ENCODE measurements at places on chromosomes 12 and 14. TPM values are rescaled to one million over a fixed set of nuclear protein-coding genes. Genes with fewer than 3 reads are reported as not detected.

DNA sequence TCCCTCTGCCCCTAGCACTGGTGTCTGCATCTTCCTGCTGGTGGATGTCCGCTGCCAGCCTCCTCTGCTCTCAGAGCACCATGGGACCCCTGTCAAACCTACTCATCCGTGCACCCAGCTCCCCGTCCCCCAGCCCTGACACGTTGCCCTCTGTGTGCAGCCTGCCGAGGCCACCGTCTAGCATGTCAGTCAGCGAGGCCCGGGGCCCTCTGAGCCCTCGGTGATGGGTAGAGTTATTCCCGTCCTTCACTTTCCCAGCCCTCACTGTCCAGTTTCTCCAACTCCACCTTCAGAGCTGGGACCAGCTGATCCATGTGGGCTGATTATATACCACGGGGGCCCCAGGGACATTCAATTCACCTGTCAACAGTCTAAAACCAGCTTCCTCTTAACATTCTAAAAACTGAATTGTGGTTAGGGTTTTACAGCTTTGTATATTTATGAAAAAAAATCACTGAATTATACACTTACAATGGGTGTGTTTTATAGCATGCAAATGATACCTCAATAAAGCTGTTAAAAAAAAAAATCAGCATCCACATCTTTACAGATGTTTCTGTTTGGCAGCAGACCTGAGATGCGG is 61.3 kb downstream of the CCDC88C start:
- H3K4me1 ChIP-seq = peaks cover 3% of the 10 kb centered on the region
- no peak overlapping the region for H3K27ac ChIP-seq
- no peaks in the 10 kb centered on the region for H3K27me3 ChIP-seq
- DNase-seq = no peak
- H3K4me3 ChIP-seq = no peak overlapping the region

DNA sequence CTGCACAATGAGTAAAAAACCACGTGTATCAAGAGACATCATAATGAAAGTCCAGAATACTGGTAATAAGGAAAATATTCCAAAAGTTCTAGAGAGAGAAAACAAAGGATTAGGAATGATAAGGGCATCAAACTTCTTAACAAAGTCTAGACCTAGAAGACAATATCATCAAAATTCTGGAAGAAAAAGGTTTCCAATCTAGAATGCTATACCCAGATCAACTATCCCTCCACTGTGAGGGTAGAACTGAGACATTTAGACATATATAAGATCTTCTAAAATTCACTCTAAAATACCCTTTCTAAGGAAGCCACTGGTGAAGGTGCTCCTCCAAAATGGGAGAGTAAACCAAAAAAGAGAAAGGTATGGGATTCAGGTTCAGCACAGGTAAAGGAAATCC is 2.9 kb downstream of the C1RL start:
- no peak overlapping the region for H3K27ac ChIP-seq
- H3K4me3 ChIP-seq = no peak overlapping the region
- DNase-seq = no peak
- no peaks in the 10 kb centered on the region for H3K36me3 ChIP-seq
- H3K4me1 ChIP-seq = peaks cover 18% of the 10 kb centered on the region

DNA sequence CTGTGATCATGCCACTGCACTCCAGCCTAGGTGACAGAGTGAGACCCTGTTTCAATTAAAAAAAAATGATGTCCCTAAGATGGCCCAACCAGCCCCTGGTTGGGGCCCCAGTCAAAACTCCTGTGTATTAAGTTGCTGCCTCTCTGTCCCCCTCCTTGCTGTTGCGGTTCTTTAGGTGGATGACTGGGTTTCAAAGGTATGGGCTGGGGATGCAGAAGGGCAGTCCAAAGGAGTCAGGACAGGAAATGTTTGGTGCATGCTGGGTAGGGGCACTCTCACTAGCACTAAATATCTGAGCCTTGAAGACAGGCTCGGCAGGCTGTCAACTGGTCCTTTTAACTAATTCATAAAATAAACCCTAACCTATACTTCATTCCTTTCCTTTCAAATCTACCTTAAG is 12.0 kb upstream of the PIP4K2C start:
- no peak overlapping the region for H3K27ac ChIP-seq
- no peaks in the 10 kb centered on the region for H3K4me1 ChIP-seq
- no peaks in the 10 kb centered on the region for H3K27me3 ChIP-seq
- H3K36me3 ChIP-seq = no peaks in the 10 kb centered on the region
- no peak for DNase-seq

GRCh38 chr12:114400361-114400811 is 5.6 kb downstream of the TBX5 start:
- no peak overlapping the region for H3K27ac ChIP-seq
- no peak overlapping the region for H3K4me3 ChIP-seq
- no peak for DNase-seq
- no peaks in the 10 kb centered on the region for H3K27me3 ChIP-seq

DNA sequence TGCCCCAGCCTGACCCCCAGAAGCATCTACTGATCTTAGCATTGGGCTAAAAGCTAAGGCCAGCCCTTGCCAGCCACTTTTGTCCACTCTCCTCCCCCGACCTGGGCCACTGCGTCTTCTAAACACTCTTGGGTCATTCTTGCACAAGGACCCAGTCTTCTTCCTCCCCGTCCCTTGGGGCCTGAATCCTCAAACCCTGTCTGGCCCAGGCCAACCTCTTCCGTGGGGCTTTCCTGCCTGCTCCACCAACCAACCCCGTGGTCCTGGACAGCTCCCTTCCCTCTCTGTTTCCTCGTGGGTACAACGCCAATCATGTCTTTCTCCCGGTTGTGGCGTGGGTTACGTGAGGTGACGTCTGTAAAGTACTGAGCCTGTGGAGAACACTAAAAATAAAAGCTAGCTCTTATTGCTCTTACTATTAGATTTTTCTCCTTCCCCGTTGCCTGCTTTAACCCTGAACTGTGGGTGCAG is 21.5 kb downstream of the FAM222A start:
- H3K4me1 ChIP-seq = peaks cover 2% of the 10 kb centered on the region
- H3K36me3 ChIP-seq = no peaks in the 10 kb centered on the region
- no peaks in the 10 kb centered on the region for H3K27me3 ChIP-seq
- no peak for DNase-seq

GRCh38 chr12:31324845-31325523 is 966 bp downstream of the SINHCAF start:
- no peaks in the 10 kb centered on the region for H3K27me3 ChIP-seq
- peaks cover 4% of the 10 kb centered on the region for H3K4me1 ChIP-seq
- peak overlapping the region; percentile 79 for H3K4me3 ChIP-seq
- H3K36me3 ChIP-seq = no peaks in the 10 kb centered on the region
- peak overlapping the region; percentile 67 for H3K27ac ChIP-seq
- peak; percentile 78 for DNase-seq

DNA sequence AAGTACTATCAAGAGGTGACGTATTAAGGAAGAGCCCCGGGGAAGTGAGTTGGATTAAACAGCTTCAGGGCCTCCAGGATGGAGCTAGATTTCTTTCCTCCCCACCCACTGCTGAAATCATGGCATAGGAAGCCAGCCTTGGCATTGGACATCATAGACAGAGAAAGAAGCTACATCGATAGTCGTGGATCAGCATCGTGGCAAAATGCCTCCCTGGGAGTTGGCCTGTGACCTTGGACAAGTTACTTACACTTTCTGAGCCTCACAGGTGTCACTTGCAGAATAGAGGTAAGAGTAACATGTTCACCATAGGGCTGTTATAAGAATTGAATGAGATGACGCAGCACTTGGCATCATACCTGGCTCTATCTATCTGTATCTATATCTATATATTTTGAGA is 5.9 kb downstream of the ANKRD33 start:
- H3K4me1 ChIP-seq = no peaks in the 10 kb centered on the region
- no peaks in the 10 kb centered on the region for H3K36me3 ChIP-seq
- no peaks in the 10 kb centered on the region for H3K27me3 ChIP-seq

DNA sequence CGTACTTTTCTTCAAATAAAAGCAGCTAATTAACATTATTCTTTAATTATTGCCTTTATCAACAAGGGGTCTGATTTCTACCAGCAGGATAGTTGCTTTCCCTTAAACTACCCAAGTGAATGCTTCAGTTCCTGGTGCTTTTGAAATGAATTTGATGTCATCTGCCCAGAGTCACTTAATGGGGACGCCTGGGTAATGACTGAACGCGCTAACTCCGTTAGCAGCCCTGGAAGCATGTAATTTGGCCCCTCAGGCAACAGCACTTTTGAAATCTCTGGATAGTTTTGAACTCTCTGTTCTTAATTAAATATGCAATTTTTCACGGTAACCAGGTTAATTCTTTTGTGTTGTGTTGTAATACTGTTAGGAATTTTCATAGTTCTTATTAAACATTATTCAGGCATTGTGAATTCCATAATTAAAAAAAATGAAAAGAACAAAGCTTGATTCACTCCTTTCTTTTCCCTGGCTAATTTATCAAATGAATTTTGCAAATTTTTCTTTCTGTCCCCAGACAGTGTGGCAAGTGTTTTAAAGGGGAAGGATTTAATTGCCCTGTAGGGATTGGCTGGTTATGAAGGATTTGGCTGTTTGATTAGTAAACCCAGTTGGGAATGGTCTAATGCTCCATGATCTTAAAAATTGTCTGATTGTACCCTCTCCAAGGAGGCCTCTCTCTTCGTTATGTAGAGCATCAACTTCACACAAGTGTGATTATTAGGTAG is 137.5 kb upstream of the MYL2 start:
- H3K27ac ChIP-seq = no peak overlapping the region
- no peaks in the 10 kb centered on the region for H3K36me3 ChIP-seq
- H3K4me1 ChIP-seq = no peaks in the 10 kb centered on the region
- H3K27me3 ChIP-seq = no peaks in the 10 kb centered on the region
- no peak overlapping the region for H3K4me3 ChIP-seq
- DNase-seq = no peak

DNA sequence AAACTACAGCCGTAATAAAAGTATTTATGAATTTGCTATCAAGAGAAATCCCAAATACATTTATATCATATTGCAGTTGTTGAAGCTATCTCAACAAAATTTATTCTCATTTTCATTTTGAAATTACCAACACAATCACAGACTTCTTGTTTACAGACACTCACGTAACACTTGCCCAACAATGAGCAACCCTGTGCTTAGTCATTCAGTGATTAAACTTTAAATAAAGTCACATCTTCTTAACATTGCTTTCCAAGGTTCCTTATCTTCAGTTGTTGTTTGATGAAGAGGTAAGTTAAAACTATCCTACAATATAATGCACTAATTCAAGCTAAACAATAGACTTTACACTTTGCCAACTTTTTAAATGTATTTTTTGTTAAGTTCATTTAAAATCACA is 601.8 kb downstream of the SLC16A7 start:
- no peak overlapping the region for H3K4me3 ChIP-seq
- H3K4me1 ChIP-seq = no peaks in the 10 kb centered on the region
- DNase-seq = no peak

DNA sequence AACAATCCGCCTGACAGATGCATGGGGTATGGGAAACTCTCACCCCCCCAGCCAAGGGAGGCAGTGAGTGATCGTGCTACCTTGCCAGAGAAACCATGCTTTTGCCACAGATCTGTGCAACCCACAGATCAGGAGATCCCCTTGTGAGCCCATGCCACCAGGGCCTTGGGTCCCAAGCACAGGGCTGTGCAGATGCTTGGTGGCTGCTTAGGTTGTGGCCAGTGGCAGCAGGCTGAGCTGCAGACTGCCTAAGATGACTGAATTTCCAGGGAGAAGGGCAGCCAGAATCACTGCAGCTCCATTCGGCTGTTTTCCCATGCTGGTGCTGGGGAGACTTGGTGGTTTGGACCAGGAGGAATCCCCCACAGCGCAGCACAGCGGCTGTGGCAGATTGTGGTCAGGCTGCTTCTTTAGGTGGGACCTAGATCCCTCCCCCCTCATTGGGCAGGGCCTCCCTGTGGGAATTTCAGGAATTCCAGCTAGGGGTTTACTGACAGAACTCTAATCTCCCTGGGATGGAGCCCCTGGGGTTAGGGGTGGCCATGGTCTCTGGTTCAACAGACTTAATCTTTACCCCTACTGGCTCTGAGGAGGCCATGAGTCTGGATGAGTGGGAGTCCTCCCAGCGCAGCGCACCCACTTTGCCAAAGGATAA is 264.6 kb upstream of the DAAM1 start:
- H3K36me3 ChIP-seq = no peaks in the 10 kb centered on the region
- no peak overlapping the region for H3K4me3 ChIP-seq
- H3K4me1 ChIP-seq = peaks cover 1% of the 10 kb centered on the region
- H3K27me3 ChIP-seq = no peaks in the 10 kb centered on the region
- no peak for DNase-seq

DNA sequence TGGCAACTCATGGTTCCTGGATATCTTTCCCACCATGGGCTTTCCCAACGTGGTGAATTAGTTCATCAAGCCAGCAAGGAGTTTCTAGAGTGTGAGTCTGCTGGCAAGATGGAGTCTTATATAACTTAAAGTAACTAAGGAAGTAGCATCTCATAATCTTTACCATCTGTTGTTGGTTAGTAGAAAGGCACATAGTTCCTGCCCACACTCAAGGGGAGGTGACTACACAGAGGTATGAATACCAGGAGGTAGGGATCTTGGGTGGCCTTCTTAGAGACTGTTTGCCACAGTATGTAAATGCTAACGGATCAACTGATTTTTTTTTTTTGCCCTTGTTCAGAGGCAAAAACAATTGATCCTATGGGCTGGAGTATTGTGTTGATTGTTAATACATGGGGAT is 446.9 kb downstream of the ATP23 start:
- no peaks in the 10 kb centered on the region for H3K27me3 ChIP-seq
- no peak for DNase-seq
- H3K36me3 ChIP-seq = no peaks in the 10 kb centered on the region
- no peak overlapping the region for H3K27ac ChIP-seq
- H3K4me1 ChIP-seq = peaks cover 2% of the 10 kb centered on the region

DNA sequence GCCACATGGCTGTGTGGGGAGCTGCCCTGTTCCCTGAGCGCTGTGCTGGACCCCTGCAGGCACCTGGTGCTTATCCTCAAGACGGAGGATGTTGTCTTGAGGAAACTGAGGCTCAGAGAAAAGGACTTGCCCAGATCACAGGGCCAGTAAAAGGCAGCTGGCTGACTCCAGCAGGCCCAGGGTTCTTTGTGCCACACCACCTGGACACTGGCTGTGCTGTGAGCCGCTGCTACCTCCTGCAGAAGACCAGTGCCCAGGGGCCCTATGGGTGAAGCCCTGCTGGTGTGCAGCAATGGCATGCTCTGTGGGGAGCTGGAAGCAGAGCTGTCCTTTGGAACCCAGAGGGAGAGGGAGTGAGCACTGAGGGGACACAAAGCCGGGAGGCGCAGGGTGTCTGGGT is 75.9 kb downstream of the DDX51 start:
- no peak overlapping the region for H3K27ac ChIP-seq
- no peaks in the 10 kb centered on the region for H3K36me3 ChIP-seq
- H3K4me1 ChIP-seq = no peaks in the 10 kb centered on the region
- no peaks in the 10 kb centered on the region for H3K27me3 ChIP-seq
- DNase-seq = no peak
- H3K4me3 ChIP-seq = no peak overlapping the region

The GPRC5D gene
- polyA plus RNA-seq = 0.22 TPM

The ZFHX2 gene
- 0.34 TPM for polyA plus RNA-seq

The SMIM41 gene
- 3.4 TPM for polyA plus RNA-seq

Data from ovary (tissue), 10 donors.